ENCODE measurements at places on chromosomes 3 and 15.

GRCh38 chr3:2950159-2950558, 160.0 kb downstream of the IL5RA start:
- no peak for DNase-seq

GRCh38 chr3:134054231-134054630, 24.5 kb upstream of the SLCO2A1 start:
- no peak for DNase-seq

GRCh38 chr3:182618085-182618732, 175.1 kb upstream of the ATP11B start:
- no peak for DNase-seq

DNA sequence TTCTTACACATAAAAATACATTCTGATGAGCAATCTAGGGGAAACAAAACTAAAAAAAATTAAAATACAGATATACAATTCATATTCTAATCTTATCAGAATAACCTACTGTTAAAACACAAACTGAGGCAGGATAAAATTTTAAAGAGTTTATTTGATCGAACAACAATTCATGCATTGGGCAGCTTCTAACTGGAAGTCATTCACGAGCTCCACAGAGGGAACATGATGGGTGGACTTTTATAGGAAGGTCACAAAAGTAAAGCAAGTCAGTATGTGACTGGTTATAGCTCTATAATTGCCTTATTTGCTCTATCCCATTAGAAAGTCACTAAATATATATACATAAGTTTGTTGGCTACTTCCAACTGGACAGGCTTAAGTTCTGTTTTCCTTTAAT, 1057.5 kb upstream of the CFAP20DC start:
- no peak for DNase-seq

DNA sequence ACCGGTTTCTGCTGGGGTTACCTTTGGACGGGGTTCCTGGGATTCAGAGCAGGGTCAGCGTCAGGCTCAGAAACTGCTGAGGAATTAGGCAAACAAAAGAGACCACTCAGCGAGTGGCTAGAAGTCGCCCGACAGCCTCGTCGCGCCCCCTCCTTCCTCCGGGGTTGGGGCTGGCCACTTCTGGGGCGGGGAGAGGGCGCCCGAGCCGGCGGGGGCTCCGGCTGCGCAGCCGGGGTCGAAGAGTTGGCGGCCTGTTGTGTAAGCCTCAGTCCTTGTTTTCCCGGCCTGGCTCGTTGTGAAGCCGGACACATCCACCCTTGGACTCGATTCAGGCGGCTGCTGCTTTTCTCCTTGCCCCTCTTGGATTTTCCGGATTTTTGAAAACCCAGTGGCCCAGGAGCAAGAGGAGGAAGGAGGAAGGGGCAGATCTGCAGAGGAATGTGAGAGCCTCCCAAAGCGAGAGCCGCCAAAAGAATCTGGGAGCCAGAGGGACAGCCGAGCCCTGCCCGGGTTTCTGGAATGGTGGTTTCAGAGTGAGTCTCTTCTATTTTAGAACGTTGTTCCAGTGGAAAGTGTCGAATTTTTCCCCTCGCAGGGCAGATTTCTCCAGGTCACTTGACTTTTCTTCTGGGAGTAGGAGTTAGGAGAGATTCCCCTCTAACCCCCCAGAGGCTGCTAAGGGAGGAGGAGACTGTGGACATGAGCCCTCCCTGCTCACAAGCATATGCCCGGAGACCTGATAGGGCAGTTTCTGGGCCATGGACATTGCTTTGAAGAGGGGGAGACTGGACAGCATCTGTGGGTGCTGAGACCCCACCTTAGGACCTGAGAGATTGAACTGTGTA, 666 bp downstream of the SNX33 start:
- DNase-seq, result no peak

DNA sequence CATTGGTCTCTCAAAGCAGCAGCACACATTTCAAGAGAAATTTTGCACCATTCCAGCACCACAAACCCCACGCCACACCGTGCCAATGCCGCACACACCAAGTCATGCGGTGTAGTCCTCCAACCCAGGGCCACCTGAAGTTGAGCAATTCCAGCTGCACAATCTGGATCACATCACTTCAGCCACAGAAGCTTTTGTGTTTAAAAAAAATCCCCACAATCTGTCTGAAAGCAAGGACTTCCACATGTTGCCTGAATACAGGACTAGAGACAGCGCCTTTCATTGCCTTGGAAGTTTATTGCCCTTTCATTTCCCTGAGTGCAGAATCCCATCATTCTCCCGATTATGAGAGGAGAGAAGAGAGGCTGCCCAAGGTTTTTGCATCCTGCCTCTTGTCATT, 175.6 kb upstream of the BCL6 start:
- DNase-seq, result no peak

GRCh38 chr15:73711526-73711925, 27.3 kb downstream of the CD276 start:
- DNase-seq, result no peak

DNA sequence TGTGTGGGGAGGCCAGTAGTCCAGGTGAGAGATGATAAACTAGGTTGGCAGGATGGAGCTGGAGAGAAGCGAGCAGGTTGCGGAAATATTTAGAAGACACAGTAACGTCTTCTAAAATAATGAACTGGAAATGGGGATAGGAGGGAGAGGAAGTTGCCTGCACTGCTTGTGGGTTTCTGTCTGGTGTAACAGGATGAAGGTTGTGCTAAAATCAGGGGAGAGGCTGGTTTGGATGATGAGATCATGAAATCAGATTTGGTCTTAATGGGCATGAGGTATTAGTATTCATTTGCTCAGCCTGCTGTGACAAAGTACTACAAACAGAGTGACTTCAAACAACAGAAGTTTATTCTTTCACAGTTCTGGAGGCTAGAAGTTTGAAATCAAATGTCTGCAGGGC, 32.1 kb upstream of the TNFAIP8L3 start:
- no peak for DNase-seq

GRCh38 chr3:56724676-56725075, 41.6 kb upstream of the TASOR start:
- DNase-seq, result no peak

GRCh38 chr15:40338921-40339620, 1.7 kb downstream of the CCDC9B start:
- no peak for DNase-seq
